ENCODE measurements at places on chromosomes 2 and 18.

DNA sequence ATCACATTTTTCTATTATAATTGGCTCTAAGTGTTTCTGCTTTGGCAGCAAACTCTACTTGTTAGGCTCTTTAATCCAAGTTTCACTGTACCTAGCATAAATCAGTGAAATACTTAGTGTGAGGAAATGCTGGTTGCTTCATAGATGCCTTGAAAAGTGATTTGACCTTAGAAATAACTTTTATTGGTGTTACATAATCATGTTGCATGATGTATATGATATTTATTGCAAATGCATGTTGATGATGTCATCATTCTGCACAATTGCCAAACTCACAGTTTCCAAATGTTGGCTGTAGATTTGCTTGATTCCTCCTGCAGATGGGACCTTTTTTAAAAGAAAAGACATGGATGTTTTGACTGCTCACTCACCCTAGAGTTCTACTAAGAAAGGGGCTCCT lies 137.6 kb upstream of the BCL2L11 start:
- no peak for DNase-seq

GRCh38 chr18:80140455-80140985 lies 31.5 kb downstream of the ADNP2 start:
- no peak for DNase-seq

GRCh38 chr2:231467016-231467545 lies 2.8 kb upstream of the NCL start:
- DNase-seq: no peak

GRCh38 chr2:190853531-190854383 lies 26.9 kb upstream of the GLS start:
- no peak for DNase-seq

DNA sequence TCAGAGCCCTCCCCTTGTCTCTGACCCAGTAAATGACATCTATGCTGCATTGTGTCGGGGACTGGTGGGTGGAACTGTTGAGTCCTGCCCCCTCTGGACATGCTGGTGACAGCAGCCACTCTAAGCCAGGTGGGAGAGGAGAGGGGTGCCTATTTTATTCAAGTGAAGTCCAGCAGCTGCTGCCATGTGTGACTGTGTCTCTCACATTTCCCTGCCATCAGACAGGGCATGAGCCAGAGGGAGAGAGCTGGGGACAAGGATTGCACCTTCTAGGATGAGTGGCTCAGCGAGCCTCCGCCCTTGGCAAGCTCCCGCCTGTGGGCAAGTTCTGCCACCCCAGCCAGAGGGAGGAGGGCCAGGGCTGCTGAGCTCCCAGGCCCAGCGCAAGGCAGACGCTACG lies 13.7 kb downstream of the NGEF start:
- DNase-seq: no peak
